ENCODE measurements at places on chromosomes 5 and 9.

DNA sequence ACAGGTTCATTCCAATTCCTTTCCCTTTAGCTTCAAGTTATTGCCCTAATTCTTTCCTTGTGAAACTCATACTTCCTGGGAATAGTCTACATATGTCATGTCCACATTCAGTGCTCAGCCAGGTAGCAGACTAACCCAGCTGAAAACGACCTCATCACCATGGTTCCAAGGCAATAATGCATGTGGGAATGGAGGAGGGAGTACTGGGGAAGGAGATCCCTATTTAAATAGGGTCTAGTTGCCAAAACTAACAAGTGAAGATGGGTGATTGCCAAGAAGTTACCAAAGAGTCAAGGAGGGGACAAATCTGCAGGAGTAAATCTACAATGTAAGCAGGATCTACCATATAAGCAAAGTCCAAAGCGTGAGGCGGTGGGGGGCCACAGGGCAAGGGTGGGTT is 47.3 kb upstream of the MCTP1 start:
- DNase-seq = no peak

- DNase-seq = no peak
These were observed 1280.2 kb upstream of the C9orf72 start for GRCh38 chr9:28853477-28853876.

DNA sequence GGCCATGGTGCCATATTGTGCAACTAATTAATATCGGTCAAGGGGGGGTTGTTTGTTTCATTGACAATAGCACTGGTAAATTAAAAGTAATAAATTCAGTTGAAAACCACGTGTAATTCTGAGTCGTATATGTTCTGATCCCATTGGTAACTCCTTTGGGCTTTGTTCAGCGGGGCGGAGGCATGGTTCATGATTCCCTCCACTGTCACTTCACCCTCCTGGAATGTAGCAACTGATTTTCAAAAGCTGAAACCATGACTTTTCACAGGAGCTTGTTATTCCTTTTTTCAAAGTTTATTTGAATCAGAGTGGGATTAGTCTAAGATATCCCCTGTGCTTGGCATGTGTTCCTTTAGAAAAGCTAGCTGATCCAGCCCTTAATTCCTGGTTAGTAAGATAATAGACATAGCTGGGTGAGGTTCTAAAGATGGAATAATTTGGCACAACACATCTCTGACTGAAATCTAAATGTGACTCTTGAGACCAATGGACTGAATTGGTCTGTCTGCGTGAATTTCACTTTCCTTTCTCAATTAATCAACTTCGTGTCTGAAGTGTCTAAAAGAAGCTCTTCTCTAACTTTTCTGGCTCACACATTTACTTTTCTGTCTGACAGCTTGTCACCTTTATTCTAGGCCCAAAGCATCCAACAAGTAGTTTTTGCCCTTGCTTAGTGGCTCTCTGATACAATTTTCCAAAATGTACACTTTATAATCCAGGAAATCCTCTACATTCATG is 185.7 kb upstream of the VCAN start:
- DNase-seq = no peak

DNA sequence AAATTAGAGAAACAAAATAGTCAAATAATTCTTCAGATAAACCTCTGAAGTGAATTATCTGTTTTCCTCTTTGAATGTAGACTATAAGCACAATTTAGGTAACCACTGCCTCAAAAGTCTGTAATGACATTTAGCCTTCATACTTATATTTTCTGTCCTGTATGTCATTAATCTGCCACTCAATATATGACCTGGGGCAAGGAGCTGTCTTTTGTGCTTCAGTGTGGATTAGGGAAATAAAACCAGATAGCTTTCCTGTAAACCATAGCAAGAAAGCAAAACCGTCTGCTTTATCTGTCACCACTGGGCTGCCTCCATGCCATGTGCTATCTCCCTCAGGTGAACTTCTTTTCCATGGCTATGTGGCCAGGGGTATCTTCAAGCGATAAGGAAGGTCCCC is 606.6 kb upstream of the C9orf72 start:
- DNase-seq = no peak

DNA sequence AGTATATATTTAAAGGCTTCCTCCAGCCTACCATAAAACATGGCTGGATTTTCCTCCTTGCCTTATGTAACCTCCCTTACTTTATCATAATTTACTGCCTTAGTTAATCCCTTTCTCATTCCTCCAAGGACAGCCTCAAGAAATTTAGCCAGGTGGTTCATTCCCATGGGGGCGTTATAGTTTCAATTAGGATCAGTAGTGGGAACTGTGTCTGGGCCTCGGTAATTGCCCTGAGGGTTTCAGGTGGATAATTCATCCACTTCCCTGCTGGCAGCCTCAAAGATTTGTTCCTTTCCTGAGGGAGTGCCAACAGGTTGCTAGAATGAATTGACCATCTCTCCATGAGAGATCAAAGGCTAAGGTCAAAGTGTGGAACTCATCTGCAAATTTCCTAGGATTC is 4.3 kb upstream of the GM2A start:
- no peak for DNase-seq
